Kidney tubule cell (primary cell): ENCODE measurements at places on chromosomes 2 and 18.

GRCh38 chr2:1493431-1494126 lies 80.3 kb downstream of the TPO start:
- no peak for DNase-seq

DNA sequence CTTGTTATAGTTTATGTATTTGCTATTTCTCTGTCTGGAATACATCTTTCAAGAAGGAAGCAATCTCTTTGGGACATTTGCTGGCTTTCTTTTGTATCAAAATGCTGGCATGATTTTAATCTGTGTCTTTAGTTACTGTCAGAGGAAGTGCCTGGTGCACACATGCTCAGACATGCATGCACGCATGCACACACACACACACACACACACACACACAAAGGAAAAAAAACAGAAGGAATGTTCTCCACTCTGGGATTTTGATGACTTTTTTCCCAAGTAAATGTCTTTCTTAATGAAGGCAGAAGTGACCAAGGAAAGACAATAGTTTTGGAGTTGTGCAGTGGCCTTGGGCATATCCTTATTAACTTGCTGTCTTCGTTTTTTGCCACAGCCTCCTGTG lies 6.7 kb downstream of the GNAL start:
- DNase-seq: no peak

DNA sequence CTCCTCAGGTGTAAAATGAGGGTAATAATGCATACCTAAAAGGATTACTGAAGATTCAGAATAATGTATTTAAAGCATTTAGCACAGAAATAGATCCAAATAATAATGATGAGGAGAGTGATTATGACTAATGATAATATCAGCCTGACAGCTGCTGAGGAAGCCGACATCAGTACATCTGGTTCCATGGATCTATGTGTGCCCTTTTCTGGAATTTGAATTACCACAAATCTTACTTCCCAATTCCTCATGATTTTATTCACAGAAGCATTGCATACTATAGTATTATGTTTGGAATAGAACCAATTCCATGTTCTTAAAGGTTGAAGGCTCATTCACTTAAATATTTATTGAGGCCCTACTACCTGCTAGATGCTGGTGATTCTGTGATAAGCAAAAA lies 248.9 kb upstream of the THUMPD2 start:
- DNase-seq: no peak

DNA sequence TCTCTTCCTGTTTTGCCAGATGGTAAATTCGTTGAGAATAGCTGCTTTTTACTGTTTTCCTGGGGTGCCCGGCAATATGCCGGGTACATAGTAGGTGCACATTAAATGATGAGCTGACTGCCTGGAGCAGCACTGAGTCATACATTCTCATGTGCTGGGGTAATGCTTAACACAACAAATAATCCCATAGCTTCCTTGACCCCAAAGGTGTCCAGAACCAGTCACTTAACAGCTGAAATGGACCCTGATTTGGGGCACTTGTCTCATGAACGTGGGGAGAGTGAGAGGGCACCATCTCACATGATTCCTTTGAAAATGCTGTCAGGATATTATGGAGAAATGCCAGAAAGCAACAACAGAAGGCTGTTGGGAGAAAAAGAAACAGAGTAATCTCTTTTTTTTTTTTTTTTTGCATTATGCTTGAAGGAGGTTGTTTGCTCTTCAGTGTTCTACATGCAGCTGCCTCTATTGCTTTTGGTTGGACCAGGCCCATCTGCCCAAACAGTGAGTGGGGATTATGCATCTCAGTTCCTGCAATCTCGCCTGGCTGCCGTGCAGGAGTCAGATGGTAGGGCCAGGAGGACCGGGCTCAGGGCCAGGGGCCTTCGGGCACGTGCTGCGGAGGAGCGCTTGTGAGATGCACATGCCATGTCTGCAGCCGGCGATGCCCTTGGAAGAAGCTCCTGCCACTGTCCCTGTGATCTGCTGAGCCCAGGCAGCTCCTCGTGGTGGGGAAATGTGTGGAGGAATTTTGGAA lies 162.1 kb downstream of the SH3RF3 start:
- DNase-seq: peak; percentile 12

DNA sequence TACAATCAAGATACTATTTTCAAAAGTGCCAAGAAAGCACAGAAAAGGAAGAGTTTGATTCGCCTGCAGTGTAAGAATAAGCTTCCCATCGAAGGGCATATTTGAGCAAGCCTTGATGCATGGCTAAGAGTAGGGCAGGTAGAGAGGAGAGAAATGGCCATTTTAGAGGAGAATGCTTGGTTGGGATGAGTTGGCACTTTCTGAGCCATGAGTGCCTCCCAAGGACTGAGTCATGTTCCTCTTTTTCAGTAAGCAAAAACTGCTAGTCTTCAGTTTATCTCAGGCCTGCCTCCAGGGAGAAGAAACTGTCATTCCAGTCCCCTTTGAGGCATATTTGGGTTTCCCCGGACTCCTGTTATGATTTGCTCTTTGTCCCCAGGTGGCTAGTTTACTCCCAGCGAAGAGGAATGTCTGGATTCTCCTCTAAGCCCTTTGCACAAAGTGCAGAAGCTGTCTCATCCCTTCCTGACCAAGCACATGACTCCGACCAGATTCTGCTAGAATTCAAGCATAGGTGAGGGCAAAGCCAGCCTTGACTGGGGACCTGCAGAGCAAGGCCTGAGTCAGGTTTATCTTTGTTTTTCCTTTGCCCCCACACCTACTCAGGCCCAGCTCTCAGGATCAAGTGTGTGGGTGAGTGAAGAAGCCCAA lies 115.2 kb downstream of the TTC32 start:
- DNase-seq: peak; percentile 76

GRCh38 chr2:185374878-185375277 lies 363.7 kb upstream of the FSIP2 start:
- DNase-seq: peak; percentile 17

DNA sequence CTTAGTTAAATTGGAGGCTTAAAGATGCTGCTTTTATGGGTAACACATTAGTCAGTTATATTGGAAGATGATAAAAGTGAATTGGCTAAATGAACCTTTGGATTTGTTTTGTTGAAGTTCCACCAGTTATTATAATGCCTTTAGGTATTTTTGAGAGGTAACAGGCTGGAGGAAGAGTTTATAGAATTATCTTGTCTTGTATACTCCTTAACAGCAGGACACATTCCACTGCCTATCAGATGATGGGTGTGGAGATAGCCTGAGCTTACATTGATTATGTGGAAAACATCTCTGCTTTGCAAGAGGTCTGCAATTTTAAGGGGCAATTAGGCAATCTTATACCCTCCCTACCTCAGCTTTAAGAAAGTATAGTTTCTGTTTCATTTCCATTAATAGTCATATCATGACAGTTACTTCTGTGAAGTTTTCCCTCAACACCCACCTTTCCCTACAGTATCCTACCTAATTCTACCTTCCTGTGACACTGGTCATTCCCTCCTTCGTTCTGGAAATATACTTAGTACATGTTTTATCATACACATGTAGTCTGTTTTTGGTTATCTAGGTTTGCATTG lies 403.7 kb upstream of the SPRED2 start:
- DNase-seq: no peak

DNA sequence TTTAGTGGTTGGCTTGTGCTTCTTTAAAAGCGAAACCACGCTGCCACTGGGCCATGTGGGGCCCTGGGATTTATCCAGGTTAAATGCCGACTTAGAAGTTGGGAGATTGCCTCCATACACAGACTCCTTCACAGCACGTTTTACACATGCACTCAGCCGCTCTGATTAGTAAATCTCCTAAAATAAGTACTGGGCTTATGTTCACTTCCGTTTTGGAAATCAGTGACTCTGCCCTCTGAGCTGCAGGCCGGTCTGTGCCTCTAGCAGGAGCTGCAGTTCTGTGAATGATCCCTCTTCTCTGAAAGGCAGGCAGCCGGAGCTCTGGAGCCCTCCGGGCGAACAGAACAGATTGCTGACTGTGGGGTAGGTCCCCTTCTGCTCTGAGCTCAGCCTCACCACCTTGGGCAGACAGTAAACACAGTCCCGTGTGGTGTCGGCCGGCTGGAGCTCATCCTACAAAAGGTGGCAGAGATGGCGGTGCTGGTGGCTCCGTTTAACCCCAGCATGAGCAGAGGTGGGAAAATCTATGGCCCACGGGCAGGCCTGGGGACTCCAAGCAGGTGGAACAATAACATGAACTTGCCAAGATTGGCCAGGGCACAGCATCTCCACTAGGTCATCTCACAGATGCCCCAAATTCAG lies 9.8 kb upstream of the RAB17 start:
- peak; percentile 44 for DNase-seq

- DNase-seq: no peak
Measured at GRCh38 chr2:17646838-17647701, 106.5 kb downstream of the SMC6 start.

DNA sequence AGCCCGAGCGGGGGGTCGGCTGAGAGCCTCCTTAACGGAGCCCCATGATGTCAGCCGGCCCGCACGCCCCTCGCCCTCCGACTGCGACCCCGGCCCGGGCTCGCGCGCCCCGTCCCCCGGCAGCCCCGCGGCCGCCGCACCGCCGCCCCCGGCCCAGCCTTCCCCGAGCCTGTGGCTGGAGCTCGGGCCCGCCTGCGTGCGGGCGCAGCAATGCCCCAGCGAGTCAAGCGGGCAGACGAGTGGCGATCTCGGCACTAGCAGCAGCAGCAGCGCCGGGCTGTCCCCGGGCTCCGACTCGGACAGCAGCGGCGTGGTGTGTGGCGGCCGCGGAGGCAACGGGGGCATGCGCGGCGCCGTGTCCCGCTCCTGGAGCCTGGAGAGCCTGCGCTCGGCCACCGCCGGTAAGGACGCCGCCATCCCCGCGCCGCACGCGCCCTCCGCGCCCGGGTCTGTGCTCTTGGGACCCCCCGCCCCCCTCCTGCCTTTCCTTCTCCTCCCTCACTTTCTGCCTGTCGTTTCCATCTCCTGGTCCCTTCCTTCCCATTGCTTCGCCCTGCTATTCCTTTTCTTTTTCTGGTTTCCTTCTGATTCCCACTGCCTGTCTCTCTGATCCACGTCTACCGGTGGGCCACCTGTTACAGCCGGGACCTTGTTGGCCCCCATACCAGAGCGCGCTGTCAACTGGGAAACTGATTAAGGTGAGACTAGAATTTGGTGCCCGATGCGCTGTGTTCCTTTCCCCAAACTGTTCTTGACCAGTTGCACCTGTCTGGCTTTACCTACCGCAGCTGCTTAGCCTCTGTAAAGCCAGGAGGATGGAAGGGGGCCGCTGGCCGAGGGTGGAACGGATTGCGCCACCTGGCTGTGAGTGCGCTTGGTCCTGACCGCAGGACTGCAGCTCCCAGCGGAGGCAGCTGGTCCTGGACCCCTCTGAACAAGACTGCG lies 127.4 kb downstream of the ARHGEF4 start:
- peak; percentile 50 for DNase-seq

DNA sequence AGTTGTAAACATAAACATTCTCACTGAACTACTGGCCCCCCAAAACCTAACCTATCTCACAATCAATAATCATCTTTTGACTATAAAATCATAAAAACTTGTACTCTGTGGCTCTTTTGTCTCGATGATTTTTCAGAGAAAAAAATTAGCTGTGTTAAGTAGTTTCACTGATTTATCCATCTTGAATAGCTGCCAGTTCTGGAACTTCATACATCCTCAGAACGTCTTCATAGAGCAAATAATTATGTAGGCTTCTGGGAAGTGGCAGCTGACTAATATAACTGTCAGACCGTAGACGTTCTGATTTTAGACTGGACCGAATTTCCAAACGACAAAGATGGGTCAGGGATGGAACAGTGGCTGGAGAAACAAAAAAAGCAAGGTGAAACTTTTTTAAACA lies 97.3 kb upstream of the CHAC2 start:
- DNase-seq: no peak
